ENCODE measurements at places on chromosomes 13 and 19.

DNA sequence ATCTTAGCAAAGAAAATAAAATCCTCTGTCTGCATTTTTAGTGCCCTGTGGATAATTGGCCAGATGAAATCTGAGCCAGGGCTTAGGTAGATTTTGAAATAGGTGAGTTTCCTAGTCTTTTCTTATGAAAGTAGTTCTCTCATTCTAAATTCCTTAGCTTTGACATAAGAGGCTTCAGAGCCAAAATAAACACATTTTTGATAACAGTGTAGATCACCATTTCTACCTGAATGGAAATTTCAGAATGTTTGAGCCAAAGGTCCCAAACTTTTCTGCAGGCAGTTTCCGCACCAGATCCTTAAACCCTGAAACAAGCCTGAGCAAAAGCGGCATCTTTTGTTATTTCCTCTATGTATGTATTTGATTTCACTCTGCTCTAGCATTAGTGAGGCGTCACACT lies 551.2 kb downstream of the EFNB2 start:
- DNase-seq: no peak
- no peaks in the 10 kb centered on the region for H3K36me3 ChIP-seq
- no peak overlapping the region for H3K4me3 ChIP-seq
- H3K27me3 ChIP-seq: no peaks in the 10 kb centered on the region

DNA sequence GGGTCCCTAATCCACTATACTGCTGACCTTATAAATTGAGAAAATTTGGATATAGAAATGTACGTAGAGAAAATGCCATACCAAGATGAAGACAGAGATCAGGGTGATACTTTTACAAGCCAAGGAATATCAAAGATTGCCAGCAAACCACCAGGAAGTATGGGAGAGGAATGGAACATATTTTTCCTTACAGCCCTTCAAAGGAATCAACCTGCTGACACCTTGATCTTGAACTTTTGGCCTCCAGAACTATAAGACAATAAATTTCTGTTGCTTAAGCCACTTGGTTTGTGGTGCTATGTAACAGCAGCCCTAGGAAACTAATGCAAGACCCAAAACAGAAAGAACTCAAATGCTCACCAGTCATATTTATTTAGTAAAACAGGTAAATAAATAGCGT lies 10.3 kb upstream of the NDFIP2 start:
- no peak for DNase-seq
- H3K4me3 ChIP-seq: no peak overlapping the region
- no peaks in the 10 kb centered on the region for H3K4me1 ChIP-seq

- H3K27me3 ChIP-seq: no peaks in the 10 kb centered on the region
- peaks cover 9% of the 10 kb centered on the region for H3K4me1 ChIP-seq
- H3K4me3 ChIP-seq: no peak overlapping the region
- DNase-seq: no peak
- peaks cover 46% of the 10 kb centered on the region for H3K36me3 ChIP-seq
- H3K27ac ChIP-seq: no peak overlapping the region
These were observed 29.4 kb downstream of the ERCC5 start for GRCh38 chr13:102875256-102875655.

GRCh38 chr19:46330319-46330918 lies 16.5 kb upstream of the PPP5C start:
- peak overlapping the region; percentile 55 for H3K27ac ChIP-seq
- H3K36me3 ChIP-seq: peaks cover 5% of the 10 kb centered on the region
- H3K27me3 ChIP-seq: peaks cover 2% of the 10 kb centered on the region

DNA sequence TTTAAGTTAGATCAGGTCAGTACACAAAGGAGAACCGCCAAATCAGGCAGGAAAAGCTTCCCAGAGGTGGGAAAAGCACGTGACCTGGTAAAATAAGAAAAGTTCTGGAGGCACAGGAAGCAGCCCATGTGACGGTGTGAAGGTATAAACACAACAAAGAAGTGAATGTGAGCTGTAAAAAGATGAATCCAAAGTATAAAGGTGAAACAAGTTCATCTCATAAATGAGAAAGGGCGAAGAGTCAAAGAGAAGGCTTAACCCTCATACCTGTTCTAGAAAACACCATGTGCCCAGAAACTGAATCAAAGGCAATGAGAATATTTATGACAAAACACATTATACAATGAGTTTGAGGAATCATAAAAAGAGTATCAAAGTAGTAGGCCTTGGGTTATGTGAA lies 47.0 kb downstream of the USP12 start:
- H3K27ac ChIP-seq: peak overlapping the region; percentile 45
- peaks cover 1% of the 10 kb centered on the region for H3K27me3 ChIP-seq
- H3K36me3 ChIP-seq: peaks cover 10% of the 10 kb centered on the region
- DNase-seq: no peak
- no peak overlapping the region for H3K4me3 ChIP-seq

GRCh38 chr13:111978546-111978945 lies 88.4 kb upstream of the SOX1 start:
- peaks cover 6% of the 10 kb centered on the region for H3K27me3 ChIP-seq
- no peaks in the 10 kb centered on the region for H3K4me1 ChIP-seq
- no peak overlapping the region for H3K4me3 ChIP-seq
- H3K36me3 ChIP-seq: no peaks in the 10 kb centered on the region
- H3K27ac ChIP-seq: no peak overlapping the region

- H3K36me3 ChIP-seq: no peaks in the 10 kb centered on the region
- H3K4me3 ChIP-seq: no peak overlapping the region
- no peak for DNase-seq
These were observed 492.5 kb upstream of the TSHZ3 start for GRCh38 chr19:31841755-31842154.

DNA sequence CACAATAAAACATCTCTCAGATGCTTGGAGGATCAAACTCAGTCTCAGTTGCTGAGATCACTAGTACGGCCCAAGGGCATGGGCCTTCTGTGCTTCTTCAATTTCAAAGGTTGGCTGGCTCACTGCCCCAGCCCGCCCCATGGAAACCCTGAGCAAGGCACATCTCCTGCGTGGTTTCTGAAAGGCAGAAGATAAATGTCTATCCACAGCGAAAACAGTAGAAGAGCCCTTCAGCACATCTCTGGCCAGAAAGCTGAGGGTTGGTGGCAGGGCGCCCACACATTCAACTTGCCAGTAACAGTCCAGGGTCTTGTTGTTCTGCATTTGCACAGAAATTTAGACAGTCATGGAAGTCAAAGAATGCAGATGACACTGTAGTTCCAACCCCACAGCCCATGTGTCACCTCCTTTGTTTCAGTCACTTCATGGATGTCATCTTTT lies 24.0 kb upstream of the KATNAL1 start:
- no peak overlapping the region for H3K4me3 ChIP-seq
- H3K27ac ChIP-seq: no peak overlapping the region
- H3K27me3 ChIP-seq: peaks cover 4% of the 10 kb centered on the region
- no peak for DNase-seq
- H3K36me3 ChIP-seq: no peaks in the 10 kb centered on the region

DNA sequence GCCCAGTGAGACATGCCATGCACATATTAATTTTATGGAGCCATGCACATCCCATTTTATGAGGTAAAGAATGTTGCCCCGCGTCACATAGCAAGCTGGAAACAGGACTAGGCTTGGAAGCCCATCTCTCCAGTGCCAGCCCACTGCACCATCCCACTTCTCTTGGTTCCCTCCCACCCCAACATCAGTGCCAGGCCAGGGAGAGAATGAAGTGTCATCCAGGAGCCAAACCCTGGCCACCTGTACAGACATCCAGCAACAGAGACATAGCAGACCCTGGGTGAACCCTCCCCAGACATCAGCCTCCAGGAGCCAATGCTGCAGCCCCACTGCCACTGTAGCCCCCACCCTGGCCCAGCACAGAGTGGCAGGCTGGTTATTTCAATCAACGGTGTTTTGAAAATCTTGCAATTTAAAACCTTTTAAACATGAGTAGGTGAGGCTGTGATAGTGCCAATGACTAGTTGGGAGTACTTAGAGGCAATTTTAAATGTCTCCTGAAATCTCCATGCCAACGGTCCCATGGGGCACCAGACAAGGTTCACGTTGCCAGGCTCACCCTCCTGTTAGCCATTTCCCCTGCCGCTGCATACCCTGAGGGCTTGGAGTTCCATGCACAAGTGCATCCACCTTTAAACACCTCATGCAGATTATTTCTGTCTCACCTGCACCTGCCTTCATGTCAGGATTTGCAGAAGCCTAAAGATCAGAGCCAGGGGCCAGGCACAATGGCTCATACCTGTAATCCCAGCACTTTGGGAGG lies 34.7 kb downstream of the VSTM2B start:
- H3K4me3 ChIP-seq: no peak overlapping the region
- peaks cover 2% of the 10 kb centered on the region for H3K4me1 ChIP-seq
- H3K36me3 ChIP-seq: no peaks in the 10 kb centered on the region
- peaks cover 5% of the 10 kb centered on the region for H3K27me3 ChIP-seq

GRCh38 chr19:596263-596655 lies 6.6 kb downstream of the HCN2 start:
- H3K27ac ChIP-seq: no peak overlapping the region
- peaks cover 1% of the 10 kb centered on the region for H3K4me1 ChIP-seq
- H3K4me3 ChIP-seq: no peak overlapping the region
- DNase-seq: no peak
- H3K27me3 ChIP-seq: no peaks in the 10 kb centered on the region

GRCh38 chr19:45498411-45499195 lies at the start of gene PPM1N:
Gene PPM1N (plus strand): TSS chr19:45498443. CDS start chr19:45498473, 30 bp downstream.
- peak within 1 kb of the TSS; percentile 81 for H3K27ac ChIP-seq
- peak; percentile 54 for DNase-seq
- peak within 1 kb of the TSS; percentile 83 for H3K4me3 ChIP-seq
- peaks cover 37% of the 10 kb centered on the region for H3K4me1 ChIP-seq
- H3K36me3 ChIP-seq: peaks cover 8% of the 10 kb centered on the region
- peaks cover 12% of the 10 kb centered on the region for H3K27me3 ChIP-seq

- H3K27ac ChIP-seq: no peak overlapping the region
- no peak for DNase-seq
- H3K36me3 ChIP-seq: no peaks in the 10 kb centered on the region
- no peaks in the 10 kb centered on the region for H3K4me1 ChIP-seq
- no peak overlapping the region for H3K4me3 ChIP-seq
These were observed 1291.0 kb upstream of the SLC10A2 start for GRCh38 chr13:104357174-104357573.

GRCh38 chr13:82202398-82202797 lies 1679.9 kb downstream of the SLITRK1 start:
- H3K27me3 ChIP-seq: no peaks in the 10 kb centered on the region
- H3K4me1 ChIP-seq: no peaks in the 10 kb centered on the region
- no peak for DNase-seq
- H3K36me3 ChIP-seq: no peaks in the 10 kb centered on the region

DNA sequence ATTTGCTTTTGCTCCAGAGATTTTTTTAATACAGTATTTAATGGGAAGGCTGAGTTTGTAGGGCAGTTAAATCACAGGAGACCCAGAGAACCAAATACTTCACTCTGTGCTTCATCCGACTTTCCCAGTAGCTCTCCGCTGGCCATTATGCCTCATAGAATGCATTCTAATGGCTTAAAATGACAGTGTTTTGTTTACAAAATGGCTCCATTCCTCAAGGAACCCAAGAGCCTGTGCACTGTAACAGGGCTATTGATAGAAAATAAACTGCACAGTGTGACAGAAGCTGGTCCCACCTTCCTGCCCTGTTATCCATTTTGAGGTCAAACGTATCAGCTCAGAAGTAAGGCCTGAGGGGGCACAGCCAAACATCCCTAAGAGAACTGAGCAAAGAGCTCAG lies 136.5 kb downstream of the RAP2A start:
- H3K4me1 ChIP-seq: no peaks in the 10 kb centered on the region
- no peak for DNase-seq
- H3K4me3 ChIP-seq: no peak overlapping the region
- H3K27ac ChIP-seq: no peak overlapping the region
- H3K27me3 ChIP-seq: peaks cover 3% of the 10 kb centered on the region

GRCh38 chr13:97512732-97513131 lies 78.8 kb downstream of the RAP2A start:
- no peak overlapping the region for H3K4me3 ChIP-seq
- H3K36me3 ChIP-seq: no peaks in the 10 kb centered on the region
- H3K27me3 ChIP-seq: peaks cover 7% of the 10 kb centered on the region
- H3K4me1 ChIP-seq: no peaks in the 10 kb centered on the region

DNA sequence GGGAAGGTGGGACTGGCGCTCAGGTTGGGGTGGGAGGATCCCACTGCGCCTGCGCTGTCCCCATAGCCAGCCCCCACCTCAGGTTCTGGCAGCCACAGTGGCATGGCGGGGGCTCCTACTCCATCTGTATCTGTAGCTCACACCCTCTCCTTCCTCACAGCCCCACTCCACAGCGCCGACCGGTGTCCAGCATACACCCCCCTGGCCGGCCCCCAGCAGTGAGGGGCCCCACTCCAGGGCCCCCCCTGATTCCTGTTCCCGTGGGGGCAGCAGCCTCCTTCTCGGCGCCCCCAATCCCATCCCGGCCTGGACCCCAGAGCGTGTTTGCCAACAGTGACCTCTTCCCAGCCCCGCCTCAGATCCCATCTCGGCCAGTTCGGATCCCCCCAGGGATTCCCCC lies 6.0 kb downstream of the TMED1 start:
- no peak overlapping the region for H3K4me3 ChIP-seq
- no peaks in the 10 kb centered on the region for H3K4me1 ChIP-seq
- H3K27ac ChIP-seq: no peak overlapping the region
- peaks cover 15% of the 10 kb centered on the region for H3K27me3 ChIP-seq
- no peak for DNase-seq

- H3K4me3 ChIP-seq: no peak overlapping the region
- H3K27me3 ChIP-seq: no peaks in the 10 kb centered on the region
- H3K4me1 ChIP-seq: peaks cover 71% of the 10 kb centered on the region
- peaks cover 4% of the 10 kb centered on the region for H3K36me3 ChIP-seq
- H3K27ac ChIP-seq: peak overlapping the region; percentile 27
These were observed 19.1 kb downstream of the GPR183 start for GRCh38 chr13:99288089-99288488.

DNA sequence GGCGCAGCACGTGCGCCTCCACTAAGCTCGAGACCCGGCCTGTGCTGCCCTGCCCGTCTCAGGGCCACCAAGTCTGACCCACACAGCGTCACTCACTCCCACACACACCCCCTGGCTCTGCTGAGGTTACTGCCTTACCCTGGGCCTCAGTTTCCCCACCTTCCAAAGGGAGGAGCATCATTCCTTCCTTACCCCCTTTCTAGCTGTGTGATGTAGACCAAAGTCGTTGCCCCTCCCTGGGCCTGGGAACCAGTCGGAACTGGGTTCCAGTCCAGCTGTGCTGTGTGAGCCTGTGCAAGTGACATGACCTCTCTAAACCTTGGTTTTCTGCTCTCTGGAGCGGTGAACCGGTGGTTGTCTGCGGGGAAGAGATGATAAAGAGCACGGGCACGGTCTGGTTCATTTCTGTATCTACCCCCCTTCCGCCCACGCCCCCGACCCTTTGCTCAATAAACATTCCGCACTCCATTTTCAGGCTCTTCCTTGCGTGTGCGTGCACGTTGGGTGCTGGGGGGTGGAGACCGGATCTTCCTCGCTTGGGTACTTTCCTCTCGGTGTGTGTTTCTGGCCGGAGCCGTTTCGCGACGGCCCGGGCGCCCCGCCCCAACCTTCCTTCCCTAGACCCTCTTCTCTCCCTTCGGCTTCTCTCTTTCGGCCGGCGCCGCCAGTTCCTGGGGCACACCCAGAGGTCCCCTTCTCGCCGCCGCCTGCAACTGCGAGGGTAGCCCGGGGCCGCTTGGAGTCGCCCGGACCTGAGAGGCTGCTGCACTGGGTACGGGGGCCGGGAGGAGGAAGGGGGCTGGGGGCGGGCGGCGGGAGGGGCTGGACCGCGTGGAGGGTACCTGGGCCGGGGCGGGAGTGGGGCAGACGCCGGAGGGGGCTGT lies at the start of gene ZNF581:
ZNF581 (plus strand) TSS at position 647 of the 884 bp plus-strand sequence. CDS start 923 bp downstream, outside the sequence.
- DNase-seq: peak; percentile 69
- H3K27me3 ChIP-seq: peaks cover 7% of the 10 kb centered on the region
- peak within 1 kb of the TSS; percentile 84 for H3K27ac ChIP-seq
- H3K4me1 ChIP-seq: peaks cover 45% of the 10 kb centered on the region
- H3K4me3 ChIP-seq: peak within 1 kb of the TSS; percentile 91
- no peaks in the 10 kb centered on the region for H3K36me3 ChIP-seq

GRCh38 chr19:38036707-38037611 lies 130.0 kb downstream of the SIPA1L3 start:
- DNase-seq: no peak
- H3K4me1 ChIP-seq: no peaks in the 10 kb centered on the region
- peaks cover 3% of the 10 kb centered on the region for H3K27me3 ChIP-seq
- H3K36me3 ChIP-seq: peaks cover 1% of the 10 kb centered on the region
